Natural killer cell treated with Interleukin-12 subunit alpha and Interleukin-12 subunit beta and Interleukin-15 and Interleukin-18, amount 100 ng/mL, for 72 hours (primary cell): ENCODE measurements at places on chromosomes 3 and 15.

GRCh38 chr3:132090921-132091320, 56.1 kb upstream of the CPNE4 start:
- no peak for DNase-seq

DNA sequence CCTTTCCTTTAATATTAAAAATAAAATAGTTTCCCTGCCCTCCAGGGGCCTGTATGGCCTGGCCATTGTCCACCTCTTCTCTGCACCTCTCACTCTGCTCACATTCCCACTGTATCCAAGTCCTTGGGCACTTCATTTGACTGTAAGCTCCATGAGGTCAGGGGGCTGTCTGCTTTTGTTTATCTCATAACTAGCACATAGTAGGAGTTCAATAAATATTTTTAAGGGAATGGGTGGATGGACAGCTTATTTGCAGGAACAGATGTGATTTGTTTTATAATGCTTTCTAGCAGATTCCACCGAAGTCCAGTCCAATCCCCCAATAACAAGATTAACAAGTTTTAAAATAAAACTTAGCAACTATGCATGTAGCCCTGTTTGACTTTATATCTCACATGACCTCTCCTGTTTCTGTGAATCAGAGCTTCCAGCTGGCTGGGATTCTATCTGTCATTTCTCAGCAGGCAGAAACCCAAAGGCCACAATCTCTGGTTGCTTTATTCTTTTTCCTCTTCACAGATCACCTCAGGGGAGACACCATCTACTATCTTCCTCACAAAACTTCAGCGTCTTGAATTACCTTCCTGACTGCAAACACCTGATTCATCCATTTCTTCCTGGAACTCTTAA, 123.0 kb upstream of the NR2F2 start:
- DNase-seq: no peak

DNA sequence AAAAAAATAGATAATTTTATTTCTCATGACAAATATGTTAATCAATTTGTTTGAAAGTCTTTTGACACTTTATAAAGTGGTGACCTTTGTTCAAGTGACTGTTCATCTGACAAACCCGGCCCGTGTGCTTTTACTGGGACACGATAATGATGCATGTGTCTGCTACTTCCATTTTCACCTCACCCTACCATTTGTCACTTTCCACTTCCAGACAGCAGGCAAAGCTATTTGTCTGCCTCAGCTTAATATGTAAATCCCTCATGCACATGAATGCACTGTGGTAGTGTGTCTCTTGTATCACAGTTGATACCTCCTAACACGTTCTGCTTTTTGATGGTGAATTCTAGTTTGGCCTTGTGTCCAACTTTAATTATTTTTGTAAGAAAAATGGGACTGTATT, 204.3 kb downstream of the BBX start:
- no peak for DNase-seq

- DNase-seq: no peak
These were observed 471.9 kb upstream of the FRG2C start for GRCh38 chr3:75192146-75192616.

DNA sequence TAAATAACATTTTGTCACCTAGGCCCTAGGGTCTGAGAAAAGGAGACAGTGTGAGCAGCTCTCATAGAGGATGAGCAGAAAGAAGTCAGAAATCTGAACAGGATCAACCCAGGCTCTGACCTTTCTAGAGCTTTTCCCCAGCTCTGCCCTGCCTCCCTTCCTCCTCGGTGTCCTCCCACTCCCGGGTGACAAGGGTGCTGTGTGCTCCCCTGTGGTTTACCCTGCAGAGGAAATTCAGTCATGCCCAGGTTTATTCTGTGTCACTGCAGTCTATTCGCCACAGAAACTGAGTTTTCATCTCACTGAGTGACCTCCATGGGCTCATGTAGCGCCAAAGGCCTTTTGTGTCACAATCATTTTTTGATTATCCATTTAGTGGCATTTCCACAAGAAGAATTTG, 76.6 kb downstream of the IL12A start:
- no peak for DNase-seq

DNA sequence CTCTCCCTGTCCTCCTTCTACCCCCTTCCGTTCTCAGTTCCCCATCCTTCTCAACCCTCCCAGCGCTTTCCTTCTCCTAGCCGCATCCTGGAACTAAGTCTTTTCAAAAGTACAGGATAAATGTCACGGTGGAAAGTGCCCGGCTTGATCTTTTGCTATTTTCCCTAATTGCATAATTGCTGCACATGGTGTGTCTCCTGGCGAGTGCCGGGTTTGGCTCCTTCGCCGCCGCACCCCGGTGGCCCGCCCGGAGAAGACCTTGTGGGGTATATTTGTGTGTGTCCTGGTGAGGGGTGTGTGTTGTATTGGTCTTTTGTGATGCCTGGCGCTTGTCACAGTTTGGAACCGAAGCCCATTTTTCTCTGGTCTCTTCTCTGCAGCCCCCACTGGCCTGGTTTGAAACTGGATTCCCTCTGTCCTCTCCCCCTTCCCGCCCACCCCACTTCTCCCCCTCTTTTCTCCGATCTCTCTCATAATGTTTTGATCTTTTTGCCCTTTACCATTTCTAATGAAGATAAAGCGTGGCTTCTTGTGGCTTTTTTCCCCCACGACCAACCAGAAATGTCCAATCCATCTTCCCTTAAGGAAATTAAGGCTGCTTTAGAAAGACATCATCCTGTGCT, 692 bp downstream of the UBE2E2 start:
- DNase-seq: no peak

DNA sequence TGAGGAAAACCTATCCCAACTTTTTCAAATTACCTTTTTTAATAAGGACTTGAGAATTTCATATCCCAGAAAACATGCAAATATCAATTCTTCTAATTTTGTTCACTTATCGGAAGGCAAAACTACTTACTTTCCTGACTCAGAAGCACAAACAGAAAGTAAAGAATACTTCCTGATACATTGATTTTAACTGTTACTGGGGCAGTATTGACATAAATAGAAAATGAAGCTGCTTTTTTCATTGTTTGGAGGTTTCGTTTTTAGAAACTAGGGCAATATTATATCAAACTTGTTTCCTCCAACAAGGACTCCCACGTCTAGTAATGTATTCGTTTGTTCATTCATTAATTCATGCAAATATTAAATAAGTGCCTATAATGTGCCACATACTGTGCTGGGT, 19.1 kb downstream of the PAQR9 start:
- no peak for DNase-seq

DNA sequence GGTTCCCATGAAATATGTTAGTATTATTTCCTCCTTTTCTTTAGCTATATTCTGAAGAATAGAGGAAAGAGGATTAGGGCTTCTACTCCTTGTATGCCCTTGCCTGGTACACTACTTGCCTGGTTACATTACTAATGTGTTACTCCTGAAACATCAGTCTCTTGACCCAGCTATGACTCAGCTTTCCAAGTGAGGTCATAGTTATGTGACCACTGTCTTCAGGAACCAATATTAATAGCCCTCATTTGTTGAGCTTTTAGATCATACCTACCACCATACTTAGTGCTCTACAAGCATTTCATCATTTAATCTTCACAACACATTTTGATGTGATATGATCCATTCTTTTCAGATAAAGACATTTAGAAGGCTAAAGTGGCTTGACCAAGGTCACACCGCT, 60.3 kb downstream of the CMSS1 start:
- no peak for DNase-seq

GRCh38 chr3:29694783-29695182, 413.9 kb downstream of the RBMS3 start:
- DNase-seq: no peak

DNA sequence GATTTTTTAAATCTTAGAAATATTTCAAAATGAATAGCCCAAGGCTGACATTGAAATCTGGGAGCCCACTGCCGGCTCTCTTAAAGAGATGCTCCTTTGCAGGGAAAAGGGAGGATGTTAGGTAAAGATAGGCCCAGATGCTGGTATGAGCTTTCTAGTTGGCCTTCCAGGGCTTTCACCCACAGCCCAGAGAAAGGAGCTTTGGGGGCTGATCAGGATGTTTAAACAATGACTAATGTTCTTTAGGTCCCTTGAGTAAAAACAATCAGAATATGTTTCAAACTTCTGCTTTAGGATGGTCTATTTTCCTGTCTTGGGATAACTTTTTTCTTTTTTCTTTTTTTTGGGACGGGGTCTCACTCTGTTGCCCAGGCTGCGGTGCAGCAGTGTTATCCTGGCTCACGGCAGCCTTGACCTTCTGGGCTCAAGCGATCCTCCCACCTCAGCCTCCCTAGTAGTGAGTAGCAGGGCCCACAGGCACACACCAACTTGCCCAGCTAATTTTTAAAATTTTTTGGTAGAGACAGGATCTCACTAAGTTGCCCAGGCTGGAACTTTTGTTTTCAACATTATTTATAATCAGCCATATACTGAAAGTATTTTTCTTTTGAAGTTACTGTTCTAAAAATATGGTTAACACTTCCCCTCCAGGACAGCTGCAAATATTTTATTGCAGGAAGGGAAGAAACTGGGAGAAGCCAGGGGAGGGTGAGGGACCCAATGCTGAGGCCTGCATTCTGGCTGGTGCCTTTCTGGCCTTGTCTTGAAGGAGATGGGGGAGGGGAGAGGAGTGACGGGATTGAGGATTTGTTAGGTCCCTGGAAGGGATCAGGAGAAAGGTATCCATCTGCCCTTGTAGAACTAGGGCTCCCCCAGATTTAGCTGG, 70.1 kb downstream of the TRAK1 start:
- no peak for DNase-seq

DNA sequence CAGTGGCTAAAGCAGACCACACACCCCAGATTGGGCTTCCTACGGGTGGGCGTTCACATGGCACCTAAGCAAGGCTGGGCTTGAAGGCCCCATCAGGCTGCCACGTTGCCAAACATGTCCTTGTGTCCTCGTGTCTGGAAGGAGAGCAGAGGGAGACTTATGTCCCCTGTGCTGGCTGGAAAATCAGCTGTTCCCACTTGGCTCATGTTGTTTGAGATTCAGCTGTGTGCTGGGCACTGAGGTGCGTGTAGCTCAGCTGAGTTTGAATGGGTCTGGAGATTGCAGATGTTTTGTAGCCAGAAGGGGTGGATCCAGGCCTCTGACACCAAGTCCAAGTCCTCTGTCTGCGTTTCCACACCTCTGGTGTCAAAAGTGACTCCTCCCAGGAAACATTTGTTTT, 34.6 kb downstream of the RLBP1 start:
- DNase-seq: no peak

DNA sequence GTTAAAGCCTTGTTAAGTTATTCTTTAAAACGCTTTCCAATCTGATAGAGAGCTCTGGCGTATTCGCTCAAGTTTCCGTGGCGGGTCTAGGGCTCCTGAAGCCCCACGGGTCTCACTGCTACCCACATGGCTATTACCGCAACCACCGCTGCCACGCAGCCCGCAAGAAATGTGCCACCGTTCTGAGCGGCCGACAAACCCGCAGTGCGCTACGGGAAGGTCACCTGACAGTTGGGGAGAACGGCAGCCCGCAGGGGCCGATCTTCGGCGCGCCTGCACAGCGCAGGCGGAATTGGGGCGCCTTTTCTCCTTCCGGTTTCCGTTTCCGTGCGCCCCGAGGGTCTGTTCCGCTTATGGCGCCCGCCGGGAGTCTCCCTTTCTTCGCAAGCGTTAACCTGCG, 76.6 kb upstream of the SNRPN start:
- DNase-seq: no peak

DNA sequence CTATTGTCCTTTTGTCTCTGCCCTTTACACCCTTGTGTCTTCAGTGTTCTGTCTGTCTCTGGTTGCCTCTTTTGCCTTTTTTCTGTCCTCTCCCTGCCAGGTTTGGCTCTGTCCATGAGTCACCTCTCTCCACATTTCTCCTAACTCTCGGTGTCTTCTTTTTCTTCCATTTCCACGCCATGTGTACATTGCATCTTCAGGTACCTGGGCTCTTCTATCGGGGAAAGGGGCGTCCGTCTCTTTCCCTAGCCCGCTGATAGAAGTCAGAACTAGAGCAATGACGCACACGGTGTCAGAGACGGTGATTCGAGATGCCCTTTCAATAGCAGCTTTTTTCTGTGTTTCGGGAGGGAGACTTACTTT, 641 bp downstream of the OPA1 start:
- no peak for DNase-seq

- no peak for DNase-seq
These were observed 141.8 kb upstream of the BHLHE40 start for GRCh38 chr3:4837374-4837930.

DNA sequence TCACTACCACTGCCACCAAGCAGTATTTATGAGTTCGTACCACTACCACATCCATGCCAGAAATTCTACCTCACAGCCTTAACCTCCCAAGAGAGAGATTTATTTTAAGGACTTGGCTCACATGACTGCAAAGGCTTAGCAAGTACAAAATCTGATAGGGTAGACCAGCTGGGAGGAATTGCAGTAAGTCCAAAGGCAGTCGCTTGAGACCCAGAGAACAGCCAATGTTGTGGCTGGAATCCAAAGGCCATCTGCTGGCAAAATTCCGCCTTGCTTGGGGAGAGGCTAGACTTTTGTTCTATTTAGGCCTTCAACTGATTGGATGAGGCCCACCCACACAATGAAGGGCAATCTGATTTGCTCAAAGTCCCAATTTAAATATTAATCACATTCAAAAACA, 101.4 kb upstream of the STT3B start:
- DNase-seq: no peak

DNA sequence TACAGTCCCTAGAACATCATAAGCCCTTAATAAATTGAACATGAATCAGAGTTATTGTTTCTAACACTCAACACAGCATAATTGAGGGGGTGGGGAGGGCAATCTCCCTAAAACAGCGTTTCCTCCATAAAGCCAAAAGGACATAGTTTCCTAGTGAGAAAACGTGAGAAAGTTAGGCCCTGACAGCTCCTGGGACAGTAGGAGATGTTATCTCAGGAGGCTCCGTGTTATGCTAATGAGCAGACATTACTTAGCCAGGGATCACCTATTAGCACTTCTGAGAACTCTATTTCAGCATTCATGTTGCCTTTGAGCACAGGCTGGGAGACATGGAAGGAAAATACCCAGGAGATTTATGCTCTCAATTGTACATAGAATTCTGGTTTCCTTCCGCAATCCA, 229.1 kb upstream of the ADAMTS9 start:
- DNase-seq: no peak

GRCh38 chr15:40908095-40908494, 13.8 kb downstream of the VPS18 start:
- DNase-seq: no peak

- DNase-seq: no peak
These were observed 96.3 kb downstream of the RPL39L start for GRCh38 chr3:187042874-187043458.

- DNase-seq: peak; percentile 76
These were observed 36.3 kb downstream of the CHST14 start for GRCh38 chr15:40506964-40507571.

DNA sequence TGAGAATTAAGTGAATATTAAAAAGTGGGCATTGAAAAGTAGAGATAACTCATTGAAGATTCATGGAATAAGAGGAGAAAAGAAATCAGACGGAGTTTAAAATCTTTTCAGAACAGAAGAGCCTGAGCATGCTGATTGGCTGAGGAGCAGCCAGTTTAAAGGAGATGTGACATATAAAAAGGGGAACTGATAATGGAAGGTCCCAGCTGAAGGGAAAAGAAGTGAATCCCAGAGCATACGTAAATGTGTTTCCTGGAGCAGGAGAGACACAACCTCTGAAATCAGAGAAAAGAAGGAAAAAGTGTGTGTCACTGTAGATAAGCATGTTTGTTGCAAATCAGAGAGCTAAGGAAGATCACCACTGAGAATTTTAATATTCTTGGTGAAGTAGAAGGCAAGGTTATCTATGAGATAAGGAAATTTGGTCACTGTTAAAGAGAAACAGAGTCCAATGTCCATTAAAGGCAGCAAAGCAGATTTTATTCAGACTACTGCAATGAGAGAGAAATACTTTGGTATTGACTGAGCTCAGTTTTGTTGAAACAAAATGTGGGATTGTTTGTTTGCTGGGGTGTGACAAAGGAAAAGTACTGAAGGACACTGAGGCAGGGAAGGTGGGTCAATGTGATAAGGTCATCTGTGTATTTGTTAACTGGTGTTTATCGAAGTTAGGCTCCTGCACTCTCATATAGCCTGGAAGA, 84.6 kb upstream of the WDR72 start:
- no peak for DNase-seq
